Endothelial cell (in vitro differentiated cells): ENCODE measurements at places on chromosomes 3 and 15. TPM values are rescaled to one million over a fixed set of nuclear protein-coding genes. Genes with fewer than 3 reads are reported as not detected.
A peak's percentile ranks its signal among the peaks of the same experiment; 100 is the strongest.

Gene MESP1
- total RNA-seq = not detected

Gene MUSTN1
- total RNA-seq = 1.1 TPM

Gene ALCAM
- total RNA-seq = 14.0 TPM

GRCh38 chr3:119508172-119508845, 10.0 kb downstream of the TIMMDC1 start:
- H3K36me3 ChIP-seq = peaks cover 24% of the 10 kb centered on the region
- H3K27me3 ChIP-seq = peaks cover 1% of the 10 kb centered on the region
- DNase-seq = no peak
- H3K27ac ChIP-seq = peak overlapping the region; percentile 83

GRCh38 chr3:6709178-6709577, 151.7 kb upstream of the GRM7 start:
- H3K4me1 ChIP-seq = no peaks in the 10 kb centered on the region
- H3K27me3 ChIP-seq = no peaks in the 10 kb centered on the region
- no peak overlapping the region for H3K4me3 ChIP-seq
- no peak overlapping the region for H3K27ac ChIP-seq
- H3K36me3 ChIP-seq = peaks cover 2% of the 10 kb centered on the region

GRCh38 chr3:23461069-23461468, 257.9 kb downstream of the UBE2E2 start:
- H3K27ac ChIP-seq = no peak overlapping the region
- peaks cover 1% of the 10 kb centered on the region for H3K27me3 ChIP-seq
- no peak for DNase-seq
- peaks cover 4% of the 10 kb centered on the region for H3K36me3 ChIP-seq
- H3K4me3 ChIP-seq = no peak overlapping the region
